Cortex of kidney (tissue), 1 donor: ENCODE measurements at places on chromosomes 11 and 22.

DNA sequence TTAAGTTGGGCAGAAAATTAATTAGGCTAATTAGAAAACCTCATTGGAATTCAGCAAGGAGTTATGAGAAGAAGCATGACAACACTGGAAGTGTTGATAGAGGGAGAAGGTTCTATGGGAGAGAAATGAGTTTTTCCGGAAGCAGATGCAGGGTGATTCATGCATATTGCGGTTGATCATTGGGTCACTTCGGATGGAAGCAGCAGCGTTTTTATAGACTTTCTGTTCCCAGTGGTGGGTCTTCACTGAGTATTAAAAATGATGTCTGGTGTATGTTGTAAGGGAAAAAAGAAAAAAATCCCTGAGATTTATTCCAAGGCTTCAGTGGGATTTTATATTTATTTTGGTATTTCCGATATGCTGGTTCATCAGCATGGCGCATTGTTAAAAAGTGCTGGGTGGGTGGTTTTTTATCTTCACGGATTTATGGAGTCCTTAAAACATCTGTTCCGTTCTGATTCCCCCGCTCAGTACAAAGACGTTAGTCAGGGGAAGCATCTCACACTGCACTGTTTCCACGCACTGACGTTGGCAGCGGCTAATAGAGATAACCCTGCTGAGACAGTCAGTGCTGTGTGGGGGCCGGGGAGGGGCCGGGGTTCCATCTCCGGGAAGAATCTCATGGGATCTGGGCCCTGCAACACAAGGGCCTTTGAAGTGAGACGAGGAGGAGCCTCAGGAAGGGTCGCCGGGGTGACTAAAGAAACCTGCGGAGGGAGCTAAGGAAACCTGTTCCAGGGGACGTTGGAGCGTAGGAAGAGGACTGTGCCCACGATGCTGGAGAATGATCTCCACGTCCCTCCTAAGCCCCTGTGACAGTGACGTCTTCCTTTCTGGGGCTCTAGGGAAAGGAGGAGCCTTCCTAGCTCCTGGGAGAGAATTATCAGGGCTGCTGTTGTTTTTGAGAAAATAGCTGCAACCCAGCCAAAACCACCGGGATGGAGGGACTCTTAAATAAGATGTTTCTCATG lies 390.0 kb downstream of the NTM start:
- no peak for DNase-seq

GRCh38 chr11:119421351-119421750 lies 1.6 kb downstream of the THY1 start:
- no peak for DNase-seq

DNA sequence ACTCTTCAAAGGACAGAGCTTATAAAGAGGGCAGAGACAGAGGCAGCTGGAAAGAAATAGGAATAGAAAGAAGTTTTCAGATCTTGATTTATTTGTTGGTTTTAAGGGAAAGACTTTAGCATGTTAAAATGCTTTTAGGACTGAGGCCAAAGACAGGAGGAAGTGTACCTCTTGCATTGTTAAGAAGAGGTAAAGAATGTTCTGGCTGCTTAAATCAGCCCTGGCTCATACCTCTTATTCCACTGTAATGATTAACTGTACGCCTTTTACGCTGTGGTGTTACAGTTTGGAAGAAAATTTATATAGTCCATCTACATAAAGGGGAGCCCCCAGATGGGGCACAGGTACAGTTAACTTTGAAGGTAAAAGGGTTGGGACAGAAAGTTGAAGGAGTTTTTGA lies 10.1 kb upstream of the MPZL2 start:
- no peak for DNase-seq

GRCh38 chr11:110525883-110526282 lies 96.1 kb downstream of the FDX1 start:
- no peak for DNase-seq

- no peak for DNase-seq
Observed at GRCh38 chr11:75113030-75113429, 16.4 kb upstream of the OR2AT4 start.

GRCh38 chr11:74608431-74608830 lies 16.0 kb downstream of the POLD3 start:
- no peak for DNase-seq

DNA sequence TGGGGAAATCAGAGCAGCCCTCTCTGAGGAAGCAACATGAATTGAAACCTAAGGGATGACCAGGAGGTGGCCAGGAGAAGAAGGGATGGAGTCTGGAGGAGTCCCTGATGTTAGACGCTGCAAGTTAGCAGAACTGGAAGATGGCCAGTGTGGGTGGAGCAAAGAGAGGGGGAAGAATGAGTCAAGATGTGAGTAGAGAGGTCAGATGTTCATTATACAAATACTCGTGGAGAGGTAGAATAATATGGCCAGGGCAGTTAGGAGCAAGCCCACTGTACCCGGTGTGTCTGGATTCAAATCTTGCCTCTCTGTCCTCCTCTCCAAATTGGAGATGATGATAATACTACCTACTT lies 242.0 kb downstream of the TENM4 start:
- DNase-seq = no peak

- no peak for DNase-seq
Observed at GRCh38 chr11:112222303-112222702, 3.9 kb upstream of the PTS start.

- no peak for DNase-seq
Observed at GRCh38 chr11:127114035-127114434, 113.5 kb upstream of the KIRREL3 start.

DNA sequence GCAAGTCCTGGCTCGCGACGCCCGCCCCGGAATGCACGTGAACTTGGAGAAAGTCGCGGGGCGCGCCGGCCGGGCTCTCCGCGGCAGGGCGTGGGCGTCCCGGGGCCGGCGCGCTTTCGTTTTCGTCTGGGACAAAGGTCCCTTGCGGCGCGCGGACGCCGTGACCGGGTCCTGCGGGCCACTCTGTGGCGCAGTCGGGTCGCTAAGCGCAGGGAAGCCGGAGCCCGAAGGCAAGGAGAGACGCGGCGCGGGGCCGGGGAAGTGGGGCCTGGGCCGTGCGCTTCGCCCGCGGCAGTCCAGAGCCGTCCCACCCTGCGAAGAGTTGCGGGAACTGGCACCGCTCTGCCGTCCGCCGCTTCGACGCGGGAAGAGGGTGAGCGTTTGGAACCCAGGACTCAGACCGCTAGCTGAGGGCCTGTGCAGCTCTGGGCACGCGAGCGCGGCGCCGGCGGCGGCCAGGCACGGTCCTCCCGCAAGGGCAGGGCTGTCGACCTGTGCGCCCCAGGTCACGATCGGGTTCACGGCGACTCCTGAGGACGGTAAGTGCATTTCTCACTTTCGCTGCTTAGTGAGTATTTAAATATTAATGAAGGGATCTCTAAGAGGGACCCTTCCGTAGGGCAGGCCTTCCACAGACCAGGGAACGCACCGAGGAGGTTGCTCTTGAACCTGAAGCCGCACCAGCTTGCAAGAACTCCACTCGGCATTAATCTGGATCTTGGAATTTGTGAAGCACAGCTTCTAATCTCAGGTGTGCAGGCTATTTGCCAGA lies 78.0 kb upstream of the PPARA start:
- DNase-seq = no peak

- DNase-seq = no peak
Observed at GRCh38 chr22:27614006-27614649, 187.4 kb downstream of the MN1 start.

- DNase-seq = no peak
Observed at GRCh38 chr11:72267956-72268617, 24.1 kb upstream of the PHOX2A start.

DNA sequence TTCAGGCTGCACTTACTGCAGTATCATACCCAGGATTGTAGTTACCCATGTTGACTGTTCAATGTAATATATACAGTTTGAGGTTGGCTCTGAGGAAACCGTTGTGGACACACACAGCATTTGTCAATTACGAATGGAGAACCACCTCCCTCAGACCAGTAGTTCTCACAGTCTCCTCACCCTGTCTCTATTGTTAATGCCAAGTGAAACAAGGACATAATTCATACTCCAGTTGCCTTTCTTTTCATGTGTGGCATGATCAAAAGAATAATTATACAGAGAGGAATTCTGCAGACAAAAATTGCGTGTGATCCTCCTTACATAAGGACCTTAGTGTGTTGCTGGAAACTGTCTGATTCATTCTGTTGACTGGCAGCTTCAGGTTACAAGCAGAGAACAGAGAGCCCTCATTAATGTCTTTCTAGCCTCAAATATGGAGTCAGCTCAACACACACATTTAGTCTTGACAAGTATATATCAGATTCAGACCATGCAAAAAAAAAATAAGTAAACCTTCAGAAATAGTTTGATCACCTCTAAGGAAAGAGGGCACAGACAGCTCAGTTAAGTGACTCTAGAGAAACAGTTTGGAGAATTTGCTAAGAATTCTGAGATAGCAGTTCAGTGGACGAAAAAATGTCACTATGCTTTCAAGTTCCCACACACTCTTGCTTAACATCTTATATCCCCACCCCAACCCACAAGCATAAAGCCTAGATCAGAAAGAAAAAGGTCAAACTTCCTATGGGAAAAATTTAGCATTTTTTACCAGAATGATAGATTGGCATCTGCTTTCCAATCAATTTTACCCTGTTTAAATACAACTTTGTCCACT lies 96.1 kb downstream of the MAML2 start:
- no peak for DNase-seq

GRCh38 chr11:83671289-83671688 lies 385.1 kb upstream of the CCDC90B start:
- no peak for DNase-seq

DNA sequence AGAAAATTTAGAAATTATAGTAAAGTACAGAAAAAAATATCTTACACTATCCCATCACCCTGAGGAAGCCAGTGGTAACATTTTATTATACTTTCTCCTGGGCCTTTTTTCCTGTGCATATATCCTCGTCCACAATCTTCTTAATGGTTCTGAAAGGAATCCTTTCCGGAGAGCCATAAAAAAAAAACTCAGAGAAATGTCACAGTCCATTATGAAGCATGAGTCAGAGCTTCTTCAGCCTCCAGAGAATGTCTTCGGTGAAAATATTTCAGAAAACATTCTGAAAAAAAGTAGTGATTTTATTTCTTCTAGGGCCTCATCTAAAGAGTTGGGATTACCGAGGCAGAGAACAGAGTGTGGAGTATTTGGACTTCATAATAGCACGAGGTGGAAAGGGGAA lies 163.4 kb downstream of the INSC start:
- DNase-seq = no peak

- DNase-seq = no peak
Observed at GRCh38 chr11:64351136-64351631, 7.8 kb upstream of the RPS6KA4 start.

GRCh38 chr11:119933584-119933983 lies 204.3 kb downstream of the TRIM29 start:
- no peak for DNase-seq

DNA sequence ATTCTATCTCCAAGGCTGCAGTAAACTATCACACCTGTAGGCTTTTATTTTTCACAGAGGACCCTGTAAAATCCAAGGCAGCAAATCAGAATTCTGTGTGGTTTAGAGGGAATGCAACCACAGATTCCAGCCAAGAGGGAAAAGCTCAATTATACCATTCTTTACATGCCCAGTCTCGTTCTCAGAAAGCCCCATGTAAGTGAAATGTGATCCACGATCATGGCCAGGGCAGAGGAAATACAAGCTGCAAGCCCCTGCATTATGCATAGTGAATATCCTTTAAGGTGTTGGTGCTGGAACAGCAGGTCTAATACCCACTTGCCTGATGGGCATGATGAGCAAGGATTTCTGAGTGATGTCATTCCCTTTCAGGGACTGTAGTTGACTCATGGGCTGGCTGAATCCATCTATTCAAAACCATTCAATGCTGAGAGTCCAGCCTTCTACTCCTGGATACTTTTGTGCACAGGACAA lies 198.7 kb upstream of the MTMR2 start:
- no peak for DNase-seq

GRCh38 chr11:132258875-132259274 lies 888.5 kb downstream of the NTM start:
- no peak for DNase-seq

- no peak for DNase-seq
Observed at GRCh38 chr11:47669856-47670255, 27.5 kb upstream of the MTCH2 start.

DNA sequence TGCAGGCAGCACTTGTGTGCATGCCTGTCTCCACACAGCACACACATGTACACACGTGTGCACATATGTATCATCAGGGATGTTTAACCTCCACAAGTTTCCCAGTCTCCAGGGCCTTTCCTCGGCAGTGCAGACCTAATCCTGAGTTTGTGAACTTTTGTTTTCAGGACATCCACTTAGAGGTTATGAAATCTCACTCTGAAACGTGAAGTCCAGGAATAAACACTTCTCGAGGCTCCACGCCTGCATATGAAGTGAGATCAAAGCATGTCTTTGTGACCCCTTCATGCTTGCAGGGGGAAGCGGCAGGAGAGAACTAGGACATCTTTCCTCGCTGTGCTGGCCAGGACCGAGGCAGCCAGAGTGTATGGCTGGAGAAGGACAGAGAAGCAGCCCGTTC lies 3.1 kb downstream of the SHISAL1 start:
- no peak for DNase-seq

DNA sequence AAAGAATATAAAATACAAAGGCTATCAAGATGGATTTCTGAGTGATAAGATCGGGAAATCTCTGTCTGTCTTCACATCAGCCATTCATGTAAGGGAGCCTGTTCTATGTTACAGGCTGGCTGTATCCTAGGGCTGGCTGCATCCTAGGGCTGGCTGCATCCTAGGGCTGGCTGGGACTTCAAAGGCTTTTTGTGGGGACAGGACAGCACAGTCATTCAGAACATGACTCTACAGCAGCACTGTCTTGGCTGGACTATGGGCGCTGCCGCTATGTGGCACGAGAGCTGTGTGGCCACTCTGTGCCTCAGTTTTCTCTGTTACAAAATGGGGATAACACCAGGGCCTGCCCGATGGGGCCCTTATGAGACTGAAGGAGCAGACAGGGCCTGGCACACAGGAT lies 10.2 kb downstream of the ADAMTS8 start:
- no peak for DNase-seq

DNA sequence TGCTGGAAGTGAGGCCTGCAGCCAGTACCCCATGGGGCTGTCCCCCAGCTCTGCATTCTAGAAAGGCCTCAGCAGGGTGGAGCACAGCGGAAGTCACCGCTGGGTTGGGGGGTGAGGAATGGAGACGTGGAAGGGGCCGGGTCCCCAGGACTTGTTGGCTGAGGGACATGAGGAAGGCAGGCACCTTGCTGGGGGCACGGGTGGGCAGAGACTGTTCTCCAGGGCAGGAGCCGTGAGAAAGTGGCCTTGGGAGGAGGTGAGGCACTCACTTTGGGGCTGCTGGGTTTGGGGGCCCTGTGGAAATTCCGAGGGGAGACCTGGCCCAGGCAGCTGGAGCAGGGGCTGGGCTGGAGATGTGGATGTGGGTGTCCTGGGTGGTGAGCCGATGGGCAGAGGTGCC lies 5.0 kb downstream of the TNNI2 start:
- DNase-seq = no peak

- no peak for DNase-seq
Observed at GRCh38 chr11:111046291-111046690, 199.2 kb upstream of the POU2AF2 start.

- no peak for DNase-seq
Observed at GRCh38 chr11:121870206-121871045, 245.6 kb downstream of the BLID start.
